NCI-H524 (cell line): ENCODE measurements at places on chromosomes 1 and 21.

DNA sequence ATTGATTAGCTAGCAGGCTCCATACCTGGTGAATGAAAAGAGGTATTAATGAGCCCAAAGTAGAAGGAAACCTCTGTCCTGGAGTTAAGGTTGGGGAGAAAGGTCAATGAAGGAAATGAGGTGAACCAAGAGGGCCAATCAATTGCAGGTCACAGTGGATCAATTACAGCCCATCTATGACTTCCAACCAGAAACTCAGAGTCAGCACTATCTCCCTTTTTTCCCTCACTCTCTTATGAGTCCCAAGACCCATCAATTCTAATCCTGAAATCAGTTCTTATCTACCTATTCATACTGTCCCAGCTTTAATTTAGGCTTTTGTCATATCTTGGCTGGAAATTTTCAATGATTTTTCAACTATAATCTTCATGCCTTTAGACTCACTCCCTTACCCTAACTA, 433.2 kb upstream of the PKN2 start:
- no peak for DNase-seq

DNA sequence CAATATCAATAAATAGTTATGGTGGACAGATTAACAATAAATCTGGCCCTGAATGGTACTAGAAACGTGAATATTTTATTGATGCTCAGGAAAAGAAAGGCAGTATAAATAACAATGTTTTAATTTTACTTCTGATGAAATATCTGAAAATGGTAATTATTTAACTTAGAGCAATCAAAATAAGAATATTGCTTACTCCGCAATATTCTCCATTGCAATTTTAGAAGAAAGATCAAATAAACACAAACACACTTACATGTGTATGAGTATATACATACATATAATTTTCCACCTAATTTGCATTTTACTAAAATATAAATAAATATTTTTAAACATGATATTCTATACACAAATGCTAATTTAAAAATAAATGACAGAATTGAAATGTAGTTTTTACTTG, 1130.5 kb downstream of the NCAM2 start:
- no peak for DNase-seq

GRCh38 chr1:81160696-81161095, 640.0 kb upstream of the ADGRL2 start:
- DNase-seq, result no peak

DNA sequence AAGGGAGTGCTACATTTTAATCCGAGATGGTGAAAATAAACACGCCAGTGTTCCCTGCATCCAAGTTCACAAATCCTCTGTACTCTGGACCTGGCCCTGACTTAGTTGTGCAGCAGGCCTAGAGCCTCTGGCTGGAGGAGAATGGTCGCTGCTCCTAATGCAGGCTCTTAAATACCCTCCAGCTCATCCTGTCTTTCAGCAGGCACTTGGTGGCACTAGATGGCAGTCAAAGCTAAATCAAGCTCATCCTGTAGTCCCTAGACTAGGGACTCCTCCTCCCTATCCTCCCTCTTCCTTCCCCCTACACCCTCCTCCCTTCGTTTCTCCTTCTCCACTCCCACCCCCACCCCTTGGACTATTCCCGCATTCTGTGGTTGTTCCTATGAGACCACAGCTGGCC, 41.6 kb upstream of the MTR start:
- DNase-seq, result peak; percentile 38

- DNase-seq, result no peak
Observed at GRCh38 chr1:236663934-236664333, 22.4 kb upstream of the ACTN2 start.

DNA sequence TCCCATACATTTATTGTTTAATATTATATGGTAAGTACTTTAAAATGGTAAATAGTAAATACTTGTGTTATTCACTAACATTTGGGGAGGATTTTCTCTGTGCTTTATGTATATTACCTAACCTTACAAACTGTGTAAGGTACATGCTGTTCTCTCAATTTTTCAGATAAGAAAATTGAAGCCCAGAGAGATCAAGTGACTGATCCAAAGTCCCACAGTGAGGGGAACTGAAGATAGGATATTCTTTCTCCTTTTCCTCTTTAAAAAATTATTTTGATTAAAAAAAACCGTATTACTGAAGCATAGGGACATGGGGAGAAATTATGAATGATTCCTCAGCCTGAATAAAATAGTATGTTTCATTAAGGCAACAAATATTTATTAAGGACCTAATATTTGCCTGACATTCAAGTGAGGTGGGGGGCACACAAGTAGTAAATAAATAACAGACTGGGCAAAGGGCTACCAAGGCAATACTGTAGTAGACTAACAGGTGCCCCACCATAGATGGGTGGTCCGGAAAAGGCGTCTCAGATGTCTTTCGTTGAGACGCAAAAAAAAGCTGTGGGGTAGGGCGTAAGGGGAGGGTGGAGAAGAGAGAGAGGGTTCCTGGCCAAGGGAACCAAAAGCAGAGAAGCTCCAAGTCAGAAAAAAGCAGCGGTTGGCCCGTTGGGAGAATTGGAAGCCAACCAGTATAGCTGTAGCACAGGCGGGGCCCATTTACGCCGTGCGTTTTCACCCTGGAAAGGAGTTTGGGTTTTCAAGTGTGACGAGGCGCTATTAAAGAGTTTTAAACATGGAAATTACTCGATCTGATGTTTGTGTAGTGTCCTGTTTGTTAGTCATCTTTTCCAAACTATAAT, 944 bp upstream of the AGO3 start:
- DNase-seq, result peak; percentile 55

DNA sequence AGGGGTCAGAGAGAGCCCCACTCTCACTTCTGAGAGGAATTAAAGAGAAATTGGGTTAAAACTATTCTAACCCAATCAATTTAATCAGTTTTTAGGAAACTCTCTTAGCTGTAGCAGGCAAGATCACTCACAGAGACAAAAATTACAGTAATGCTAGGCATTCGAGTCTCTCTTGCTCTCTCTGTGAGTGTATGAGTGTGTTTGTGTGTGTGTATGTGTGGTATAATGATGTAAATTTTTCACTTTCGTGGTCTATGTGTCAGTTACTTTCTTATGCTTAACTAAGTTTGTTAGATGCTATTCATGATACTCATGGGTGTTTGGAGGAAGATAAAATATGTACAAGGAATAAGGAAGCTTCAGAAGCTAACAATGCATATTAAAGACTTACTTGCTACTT, 131.3 kb downstream of the FASLG start:
- DNase-seq, result no peak

DNA sequence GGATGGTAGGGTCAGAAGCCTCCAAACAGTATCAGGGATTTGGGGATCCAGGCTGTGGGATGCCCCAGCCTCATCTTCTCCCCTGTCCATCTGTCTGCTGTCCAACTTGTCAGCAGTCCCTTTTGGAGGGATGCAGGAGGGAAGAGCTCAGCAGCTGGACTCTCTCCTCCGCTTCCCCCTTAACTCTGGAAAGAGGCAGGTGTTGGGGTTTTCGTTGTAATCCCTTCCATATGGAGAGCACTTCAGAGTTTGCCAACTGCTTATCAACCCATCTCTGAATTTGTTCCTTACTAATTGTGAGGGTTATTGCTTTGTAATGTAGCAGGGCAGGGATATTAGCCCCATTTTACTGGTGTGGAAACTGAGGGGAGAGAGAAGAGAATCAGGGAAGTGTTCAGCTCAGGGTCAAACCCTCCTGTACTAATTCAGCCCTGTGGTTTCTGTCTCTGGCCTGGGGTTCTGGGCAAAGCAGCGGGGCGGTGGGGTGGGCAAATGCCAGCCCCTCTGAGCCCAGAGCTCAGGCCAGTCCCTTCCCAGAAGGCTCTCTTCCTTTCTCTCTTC, 3.2 kb downstream of the CITED4 start:
- peak; percentile 71 for DNase-seq

- DNase-seq, result no peak
Observed at GRCh38 chr1:43510621-43511020, 20.1 kb upstream of the PTPRF start.

- DNase-seq, result no peak
Observed at GRCh38 chr1:116679828-116680628, 12.5 kb upstream of the IGSF3 start.

GRCh38 chr1:118974661-118975060, 13.5 kb downstream of the TBX15 start:
- DNase-seq, result no peak

GRCh38 chr21:14686466-14687267, 140.6 kb upstream of the SAMSN1 start:
- DNase-seq, result no peak

DNA sequence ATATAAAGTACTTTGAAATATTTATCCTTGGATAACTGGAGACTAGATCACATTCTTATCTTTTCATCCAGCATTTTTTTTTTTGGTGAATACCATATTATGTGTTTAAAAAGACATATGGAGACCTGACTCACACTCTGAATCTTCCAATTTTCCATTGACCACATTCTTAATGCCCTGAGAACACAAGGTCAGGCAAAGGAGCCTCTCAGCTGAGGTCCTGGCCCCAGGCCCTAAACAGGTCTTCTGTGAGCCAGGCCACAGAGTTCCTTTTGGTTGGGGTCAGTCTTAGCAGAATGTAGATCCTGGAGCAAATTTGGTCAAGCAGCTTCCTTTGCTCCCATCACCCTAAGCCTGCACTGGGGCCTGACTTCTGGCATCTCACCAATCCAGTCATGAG, 390.1 kb upstream of the ST6GALNAC5 start:
- no peak for DNase-seq

DNA sequence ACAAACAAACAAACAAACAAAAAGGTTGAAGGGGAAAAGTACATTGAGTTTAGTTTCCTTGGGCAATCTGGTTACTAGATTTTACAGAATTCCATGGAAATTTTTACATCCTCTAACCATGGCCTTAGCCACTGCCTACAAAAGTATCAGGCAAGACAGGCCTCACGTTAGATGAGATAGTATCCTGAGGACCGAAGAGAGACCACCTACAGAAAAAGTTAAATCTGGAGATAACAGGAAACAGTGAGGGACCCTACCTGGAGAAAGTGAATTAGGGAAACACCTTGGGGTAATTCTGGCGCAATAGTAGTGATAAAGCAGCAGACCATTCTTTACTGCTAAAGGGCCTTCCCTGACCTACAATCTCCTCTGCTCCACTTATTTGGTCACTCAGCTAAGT, 8.7 kb downstream of the RAB29 start:
- no peak for DNase-seq

DNA sequence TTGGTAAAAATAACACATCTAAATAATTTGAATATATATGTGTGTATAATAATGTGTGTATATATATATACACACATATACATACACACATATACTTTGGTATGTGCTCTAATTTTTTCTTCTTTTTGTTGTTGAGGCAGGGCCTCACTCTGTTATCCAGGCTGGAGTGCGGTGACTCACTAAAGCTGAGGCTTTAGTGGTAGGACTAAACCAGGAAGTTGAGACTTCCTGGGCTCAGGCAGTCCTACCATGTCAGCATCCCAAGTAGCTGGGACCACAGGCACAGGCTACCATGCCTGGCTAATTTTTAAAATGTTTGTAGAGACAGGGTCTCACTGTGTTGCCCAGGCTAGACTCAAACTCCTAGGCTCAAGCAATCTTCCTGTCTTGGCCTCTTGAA, 46.7 kb upstream of the CXADR start:
- no peak for DNase-seq

DNA sequence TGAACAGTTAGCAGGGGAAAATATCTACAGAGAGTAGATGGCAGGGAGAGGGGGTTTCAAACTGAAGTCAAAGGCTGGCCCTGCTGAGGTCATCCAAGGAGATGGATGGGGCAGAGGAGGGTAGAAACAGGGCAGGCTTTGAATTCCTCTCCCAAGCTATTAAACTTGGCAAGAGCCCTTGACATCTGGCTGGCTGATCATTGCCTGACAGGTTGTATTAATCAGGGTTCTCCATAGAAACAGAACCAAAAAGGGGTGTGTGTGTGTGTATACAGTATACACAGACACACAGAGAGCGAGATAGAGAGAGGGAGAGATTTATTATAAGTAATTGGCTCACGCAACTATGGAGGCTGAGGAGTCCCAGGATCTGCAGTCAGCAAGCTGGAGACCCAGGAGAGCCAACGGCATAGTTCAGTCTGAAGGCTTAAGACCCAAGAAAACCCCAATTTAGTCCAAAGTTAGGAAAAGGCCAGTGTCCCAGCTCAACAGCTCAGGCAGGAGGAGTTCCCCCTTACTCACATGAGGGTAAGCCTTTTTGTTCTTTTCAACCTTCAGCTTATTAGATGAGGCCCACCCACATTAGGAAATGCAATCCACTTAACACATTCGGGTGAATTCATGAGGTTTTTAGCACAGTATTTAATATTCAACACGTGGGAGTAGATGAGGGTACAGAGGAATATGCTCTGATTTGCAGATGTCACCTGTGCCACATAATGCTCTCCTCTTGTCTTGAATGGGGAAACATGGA, 46.7 kb upstream of the HAO2 start:
- DNase-seq, result no peak

DNA sequence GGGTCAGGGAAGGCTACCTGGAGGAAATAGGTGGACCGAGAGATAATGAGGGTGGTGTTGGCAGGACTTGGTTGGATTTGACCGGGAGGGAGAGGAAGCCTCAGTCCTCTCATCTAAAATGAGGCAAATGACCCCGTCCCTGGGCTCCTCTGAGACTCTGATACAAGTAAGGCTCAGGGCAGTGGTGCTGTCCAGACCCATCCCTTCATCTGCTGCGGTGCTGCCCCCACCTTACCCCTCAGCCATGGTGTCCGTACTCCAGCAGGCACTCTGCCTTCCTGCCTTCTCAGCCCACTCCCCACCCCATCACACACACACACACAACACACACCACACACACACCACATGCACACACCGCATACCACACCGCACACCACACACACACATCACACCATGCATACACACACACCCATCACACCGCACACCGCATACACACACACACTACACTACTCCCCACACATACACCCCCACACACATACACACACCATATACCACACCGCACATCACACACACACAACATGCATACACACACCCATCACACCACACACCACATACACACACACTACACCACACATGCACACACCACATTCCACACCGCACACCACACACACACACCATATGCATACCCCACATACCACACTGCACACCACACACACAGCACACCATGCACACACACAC, 29.4 kb upstream of the SLC26A9 start:
- DNase-seq, result no peak

DNA sequence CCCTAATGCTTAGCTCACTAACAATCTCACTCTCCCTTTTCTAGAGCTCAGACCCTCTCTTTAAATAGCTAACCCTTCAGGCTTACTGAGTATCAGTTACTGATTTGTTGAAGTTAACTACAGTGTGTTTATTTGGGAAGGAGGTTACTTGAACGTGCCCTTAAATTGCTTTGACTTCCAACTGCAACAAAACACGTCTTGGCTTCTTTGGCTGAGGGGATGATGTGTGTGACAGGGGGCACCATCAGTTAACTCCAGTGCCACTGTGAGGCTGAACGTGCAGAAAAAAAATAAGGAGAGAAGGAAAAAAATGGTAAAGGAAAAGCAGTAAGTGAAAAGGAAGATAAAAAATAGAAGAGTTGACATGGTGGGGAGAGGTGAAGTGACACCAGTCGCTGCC, 75.1 kb upstream of the NRIP1 start:
- DNase-seq, result no peak
